ENCODE measurements at places on chromosomes 1 and 21.
A peak's percentile ranks its signal among the peaks of the same experiment; 100 is the strongest.

GRCh38 chr21:28473530-28474220 lies 519.0 kb downstream of the LTN1 start:
- no peak for DNase-seq

DNA sequence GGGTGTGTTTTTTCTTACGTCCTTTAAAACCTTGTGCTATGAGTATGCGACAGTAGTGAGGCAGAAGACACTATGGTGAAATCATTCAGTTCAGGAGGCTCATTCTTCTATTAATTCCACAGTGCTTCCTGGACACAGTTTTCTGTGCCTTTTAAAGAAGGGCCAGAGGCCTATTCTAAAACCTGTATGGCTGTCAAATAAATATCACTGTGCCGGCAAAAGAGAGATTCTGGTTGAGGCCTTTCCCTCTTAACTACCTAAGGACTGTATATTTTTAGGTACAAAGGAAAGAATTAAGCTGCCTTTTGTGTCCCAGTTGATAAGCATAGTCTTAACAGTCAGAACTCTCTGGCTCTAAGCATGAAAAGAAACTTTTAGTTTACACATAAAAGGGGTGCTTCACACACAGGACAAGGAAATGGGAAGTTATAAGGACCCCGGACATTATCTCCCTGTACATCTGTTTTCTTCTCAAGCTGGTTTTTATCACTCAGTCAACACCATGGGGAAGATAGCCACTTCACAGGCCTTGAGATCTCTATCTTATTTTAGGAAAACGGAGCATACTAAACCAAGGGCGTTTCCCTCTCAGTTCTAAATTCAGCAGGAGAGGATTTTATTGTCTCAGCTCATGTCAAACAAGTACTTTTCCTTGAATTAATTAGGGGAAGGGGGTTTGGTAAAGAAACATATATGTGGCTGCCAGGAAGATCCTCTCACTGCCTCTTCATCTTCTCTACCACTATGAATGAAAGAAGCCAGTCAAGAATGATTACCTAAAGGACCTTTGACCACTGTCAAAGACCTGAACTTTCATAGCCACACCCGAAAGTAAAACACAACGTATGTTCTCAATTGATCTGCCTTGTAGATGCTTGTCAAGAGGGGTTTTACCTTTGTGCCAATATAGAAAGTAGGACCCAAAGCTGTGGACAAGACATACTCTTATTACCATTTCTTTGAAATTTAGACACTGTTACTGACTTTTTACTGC lies 71.4 kb upstream of the HSPA13 start:
- DNase-seq, result no peak

DNA sequence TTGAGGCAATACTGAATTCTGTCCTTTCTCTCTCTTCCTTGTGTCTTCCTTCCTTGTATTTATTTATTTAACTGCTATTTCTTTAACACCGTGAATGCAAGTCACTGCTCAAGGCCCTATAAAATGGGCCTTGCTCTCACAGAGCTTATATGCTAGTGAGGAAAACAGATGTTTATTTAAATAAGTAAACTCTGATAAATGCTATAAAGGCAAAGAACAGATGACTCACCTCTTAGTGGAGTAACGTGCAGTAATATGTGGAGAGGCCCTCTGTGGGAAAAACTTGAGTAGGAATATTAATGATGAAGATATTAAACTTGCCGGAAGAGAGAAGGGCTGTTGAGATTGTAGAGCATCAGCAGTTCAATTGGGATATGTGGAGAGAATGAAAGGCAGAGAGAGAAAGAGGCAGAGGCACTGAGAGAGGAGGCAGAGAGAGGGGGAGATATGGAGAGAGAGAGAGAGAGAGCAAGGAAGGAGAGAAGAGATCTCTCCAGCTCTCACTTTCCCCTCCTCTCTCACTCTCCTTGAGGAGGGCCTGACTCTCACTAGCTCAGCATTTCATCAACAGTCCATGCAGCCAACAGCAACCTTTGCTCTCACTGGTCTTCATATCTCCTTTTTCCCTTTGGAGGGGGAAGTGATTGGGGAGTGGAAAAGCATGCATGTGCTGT lies 322.2 kb downstream of the LMX1A start:
- DNase-seq, result no peak

DNA sequence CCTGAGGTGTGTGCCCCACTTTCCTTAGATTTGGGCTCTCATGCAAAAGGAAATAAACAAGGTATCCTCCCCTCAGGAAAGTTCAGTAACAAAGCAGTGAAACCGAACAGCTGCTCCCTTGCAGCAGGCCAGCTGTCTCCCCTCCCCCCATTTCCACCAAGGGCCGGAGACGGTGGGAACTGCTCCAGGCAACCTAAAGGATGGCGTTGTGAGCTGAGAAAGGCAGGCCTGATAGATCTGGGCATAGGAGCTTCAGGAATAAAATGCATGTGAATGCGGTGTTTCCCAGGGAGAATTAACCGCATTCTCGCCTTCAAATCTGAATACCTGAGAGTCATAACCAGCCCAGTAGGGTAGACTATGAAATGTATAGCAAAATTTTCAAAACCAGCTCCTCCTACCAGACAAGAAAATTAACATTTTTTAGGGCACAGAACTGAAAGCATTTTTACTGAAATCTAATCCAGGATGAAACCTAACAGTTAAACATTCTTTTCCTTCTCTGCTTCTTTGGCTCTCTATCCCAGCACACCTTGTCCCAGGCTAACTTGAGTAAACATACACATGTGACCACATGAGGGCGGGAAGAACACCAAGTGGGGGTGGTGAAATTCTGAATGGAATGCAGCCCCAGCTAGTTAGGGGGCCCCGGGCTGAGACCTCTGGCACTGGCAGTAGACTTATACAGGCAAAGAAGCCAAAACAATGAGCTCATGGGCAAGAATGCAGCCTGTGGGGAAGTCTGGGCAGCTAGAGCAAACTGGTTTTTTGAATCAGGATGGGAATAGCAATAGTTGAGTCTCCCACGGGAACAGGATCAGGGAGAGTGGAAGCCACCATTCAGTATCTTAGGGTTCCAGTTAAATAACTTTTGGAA lies 11.5 kb downstream of the MCL1 start:
- DNase-seq, result peak; percentile 93

DNA sequence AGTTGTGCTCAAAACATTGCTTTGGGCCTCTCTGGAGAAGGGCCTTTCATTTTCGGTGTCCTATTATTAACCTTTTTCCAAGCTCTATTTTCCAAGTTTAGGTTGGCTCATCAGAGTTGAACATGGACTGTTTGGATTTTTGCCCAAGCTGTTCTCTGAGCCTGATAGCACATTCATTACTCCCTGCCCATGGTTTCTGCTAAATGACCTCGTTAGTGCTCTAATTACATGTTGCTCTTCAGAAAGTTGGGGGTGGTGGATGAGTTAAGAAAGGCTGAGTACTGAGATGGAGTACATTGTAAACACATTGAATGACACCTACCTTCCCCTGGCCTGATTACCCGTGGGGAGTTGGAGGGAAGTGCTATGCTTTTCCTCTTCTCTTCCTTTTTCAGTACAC lies 38.9 kb downstream of the LMO4 start:
- DNase-seq, result no peak

DNA sequence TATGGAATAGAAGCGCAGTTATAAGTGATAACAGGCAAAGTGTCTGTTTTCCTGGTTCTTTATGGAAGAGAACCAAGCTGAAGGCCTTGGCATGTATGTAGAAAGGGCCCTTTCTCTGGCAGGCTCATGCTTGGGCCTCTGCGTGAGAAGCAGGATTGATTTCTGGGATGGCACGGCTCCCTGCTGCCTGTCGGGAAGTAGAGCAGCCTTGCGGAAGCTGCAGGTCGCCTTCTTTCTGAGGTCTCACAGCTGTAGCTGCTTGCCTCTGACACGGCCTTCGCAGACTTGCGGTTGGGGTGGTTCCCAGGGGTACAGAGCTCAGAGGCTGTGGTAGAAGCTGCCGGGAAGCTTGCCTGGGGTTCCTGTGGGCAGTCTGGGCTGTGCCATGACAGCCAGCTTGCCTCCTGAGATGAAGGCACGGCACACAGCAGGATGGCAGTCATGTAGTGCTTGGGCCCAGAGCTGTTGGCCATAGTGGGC lies 39.4 kb downstream of the TRAPPC10 start:
- DNase-seq, result no peak

- no peak for DNase-seq
These were observed 221.8 kb upstream of the HOOK1 start for GRCh38 chr1:59592924-59593323.

- DNase-seq, result no peak
These were observed 15.2 kb downstream of the DOP1B start for GRCh38 chr21:36171741-36172331.

GRCh38 chr1:240424740-240425464 lies 187.1 kb downstream of the GREM2 start:
- DNase-seq, result no peak

DNA sequence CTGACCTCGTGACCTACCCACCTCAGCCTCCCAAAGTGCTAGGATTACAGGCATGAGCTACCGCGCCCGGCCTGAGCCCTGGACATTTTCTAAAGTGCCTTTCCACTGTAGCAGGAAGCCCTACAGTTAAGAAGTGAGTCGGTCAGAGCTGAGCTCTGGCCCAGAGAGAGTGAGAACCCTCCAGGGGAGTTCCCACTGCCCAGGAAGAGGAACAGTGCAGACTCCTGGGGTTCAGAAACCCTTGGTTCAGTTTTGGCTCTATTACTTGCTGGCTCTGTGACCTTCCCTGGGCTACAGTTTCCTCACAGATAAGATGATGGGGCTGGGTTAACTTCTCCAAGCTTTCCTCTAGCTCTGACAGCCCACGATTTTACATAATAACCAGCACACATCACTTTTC lies 20.9 kb downstream of the SLC9A1 start:
- DNase-seq, result no peak

- DNase-seq, result no peak
These were observed 1.5 kb downstream of the PAQR6 start for GRCh38 chr1:156246241-156246780.

Measured in SHP77 (cell line).